Stimulated activated memory B cell treated with anti-CD40 and anti-IgM and Interleukin-4, amounts not matched to agents 10 μg/mL and 1 μg/mL and 100 μg/mL, for 72 hours (primary cell): ENCODE measurements at places on chromosomes 5 and 9.

DNA sequence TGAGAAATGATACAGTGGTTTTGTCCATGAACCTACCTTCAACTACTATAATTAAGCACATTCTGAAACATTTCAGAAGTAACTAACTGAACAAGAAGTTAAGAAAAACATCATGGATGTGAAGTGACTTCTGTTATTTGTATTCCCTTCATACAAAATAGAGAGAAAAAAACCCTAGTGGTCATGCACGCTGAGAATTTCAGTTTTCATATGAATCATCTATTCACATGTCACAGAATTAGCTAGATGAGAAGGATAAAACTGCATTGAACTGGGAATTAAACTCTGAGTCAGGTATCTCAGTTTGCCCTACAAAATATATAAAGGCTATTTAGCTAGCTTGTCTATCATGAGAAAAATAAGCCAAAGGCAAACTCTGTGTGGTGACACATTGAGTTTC lies 451.8 kb upstream of the FTMT start:
- no peaks in the 10 kb centered on the region for H3K4me1 ChIP-seq
- H3K36me3 ChIP-seq: no peaks in the 10 kb centered on the region
- no peak overlapping the region for H3K4me3 ChIP-seq
- H3K27ac ChIP-seq: no peak overlapping the region

DNA sequence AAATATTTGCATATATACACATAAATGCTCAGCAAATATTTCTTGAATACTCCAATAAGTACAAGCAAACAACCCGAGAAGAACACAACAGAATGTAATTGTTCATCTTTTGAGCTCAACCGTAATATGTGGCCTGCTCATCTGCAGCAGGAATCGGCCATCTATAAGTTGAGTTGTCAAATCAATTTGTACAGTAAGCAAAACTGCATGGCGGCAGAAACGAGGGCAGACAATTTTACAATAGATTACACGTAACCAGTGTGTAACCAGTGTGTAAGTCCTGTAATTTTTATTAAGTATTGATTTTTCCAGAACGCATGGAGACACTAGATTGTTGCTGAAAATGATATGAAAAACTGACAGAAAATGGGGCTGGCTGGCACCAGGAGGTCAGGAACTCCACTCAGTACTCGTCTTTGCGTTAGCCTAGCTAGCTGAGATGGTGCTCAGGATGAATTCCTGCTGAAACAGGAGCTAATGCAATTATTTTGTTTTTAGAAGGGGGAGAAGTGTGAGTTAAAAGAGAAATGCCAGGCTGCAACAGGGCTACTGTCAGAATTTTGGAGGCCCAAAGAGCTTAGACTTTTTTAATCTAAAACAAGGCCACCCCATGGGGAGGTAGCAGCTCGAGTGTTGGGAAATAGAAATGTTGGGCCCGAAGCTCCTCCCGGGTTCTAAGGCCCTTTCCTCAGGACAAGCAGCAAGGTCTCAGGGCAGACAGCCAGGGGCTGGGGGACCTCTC lies 682 bp downstream of the DHX29 start:
- no peak overlapping the region for H3K27ac ChIP-seq
- ATAC-seq: no peak
- no peaks in the 10 kb centered on the region for H3K27me3 ChIP-seq
- H3K4me1 ChIP-seq: peaks cover 26% of the 10 kb centered on the region
- peaks cover 14% of the 10 kb centered on the region for H3K36me3 ChIP-seq

DNA sequence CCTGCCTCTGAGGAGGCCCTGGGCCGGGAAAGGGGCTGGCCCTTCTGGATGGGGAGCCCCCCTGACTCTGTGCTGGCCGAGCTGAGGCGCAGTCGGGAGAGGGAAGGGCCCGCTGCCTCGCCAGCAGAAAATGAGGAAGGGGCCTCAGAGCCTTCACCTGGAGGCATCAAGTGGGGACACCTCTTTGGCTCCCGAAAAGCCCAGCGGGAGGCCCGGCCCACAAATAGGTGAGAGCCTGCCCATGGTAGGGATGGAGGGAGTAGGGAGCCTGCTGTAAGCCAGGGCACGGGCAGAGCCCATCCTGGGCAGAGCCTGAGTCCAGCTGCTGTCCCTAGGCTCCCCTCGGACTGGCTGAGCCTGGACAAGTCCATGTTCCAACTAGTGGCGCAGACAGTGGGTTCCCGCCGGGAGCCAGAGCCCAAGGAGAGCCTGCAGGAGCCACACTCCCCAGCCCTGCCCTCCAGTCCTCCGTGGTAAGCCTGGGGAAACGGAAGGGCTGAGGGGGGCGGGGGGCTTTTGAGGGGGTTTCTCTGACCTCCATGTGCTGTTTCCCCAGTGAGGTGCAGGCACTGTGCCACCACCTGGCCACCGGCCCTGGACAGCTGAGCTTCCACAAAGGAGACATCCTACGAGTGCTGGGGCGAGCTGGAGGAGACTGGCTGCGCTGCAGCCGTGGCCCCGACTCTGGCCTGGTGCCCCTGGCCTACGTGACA lies 44.3 kb upstream of the TESK1 start:
- H3K36me3 ChIP-seq: peaks cover 8% of the 10 kb centered on the region
- ATAC-seq: peak; percentile 46
- H3K27ac ChIP-seq: no peak overlapping the region
- no peak overlapping the region for H3K4me3 ChIP-seq

GRCh38 chr9:132185073-132186009 lies 23.5 kb downstream of the NTNG2 start:
- H3K27me3 ChIP-seq: peaks cover 88% of the 10 kb centered on the region
- no peak overlapping the region for H3K4me3 ChIP-seq
- no peak for ATAC-seq
- H3K27ac ChIP-seq: no peak overlapping the region

DNA sequence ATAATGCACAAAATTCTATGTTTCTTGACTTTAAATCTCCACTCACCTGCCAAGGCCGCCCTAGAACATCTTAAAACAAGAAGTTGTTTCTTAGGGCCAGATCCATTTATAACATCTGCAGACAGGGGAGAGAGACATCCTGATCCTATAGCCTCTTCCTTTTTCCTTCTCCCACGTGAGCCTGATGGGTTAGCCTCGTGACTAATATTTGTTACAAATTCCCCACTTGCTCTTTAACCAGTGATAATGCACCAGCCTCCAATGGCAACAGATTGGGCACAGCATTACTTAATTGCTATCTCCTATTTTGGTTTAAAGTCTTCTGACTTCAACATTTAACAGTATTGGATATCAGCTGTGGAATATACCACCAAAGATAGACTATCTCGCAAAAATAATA lies 196.5 kb downstream of the GADD45G start:
- H3K27ac ChIP-seq: no peak overlapping the region
- H3K27me3 ChIP-seq: no peaks in the 10 kb centered on the region
- ATAC-seq: no peak
- no peak overlapping the region for H3K4me3 ChIP-seq
- H3K36me3 ChIP-seq: no peaks in the 10 kb centered on the region

DNA sequence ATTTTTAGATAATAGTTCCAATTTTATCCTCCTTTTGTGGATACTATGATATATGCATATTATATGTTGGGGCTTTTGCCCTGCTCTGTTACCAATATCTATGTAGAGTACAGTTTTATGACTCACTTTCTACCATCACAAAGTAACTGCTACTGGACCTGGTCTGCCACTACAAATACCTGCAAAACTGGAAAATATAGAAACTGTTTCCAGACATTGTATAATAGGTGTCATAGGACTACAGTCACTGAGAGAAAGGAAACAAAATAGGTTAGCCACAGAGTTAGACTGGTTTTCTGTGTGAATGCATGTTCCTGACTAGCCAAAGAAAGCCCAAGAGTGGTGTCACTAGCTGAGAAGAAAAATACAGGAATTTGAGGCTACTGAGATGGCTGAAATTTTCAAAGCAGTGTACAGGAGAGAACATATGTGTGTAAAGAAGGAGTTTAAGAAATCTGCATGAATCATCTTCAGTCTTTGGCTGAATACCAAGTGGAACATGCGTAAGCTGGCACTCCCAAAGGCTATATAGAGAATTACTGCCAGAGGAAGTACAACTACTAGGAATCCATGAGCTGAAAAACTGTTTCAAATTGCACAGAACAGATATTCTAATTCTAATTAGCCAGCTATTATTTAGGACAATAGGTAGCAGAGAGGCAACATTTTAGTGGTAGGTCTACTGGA lies 29.0 kb upstream of the FAM174A start:
- H3K4me3 ChIP-seq: no peak overlapping the region
- no peak for ATAC-seq
- no peak overlapping the region for H3K27ac ChIP-seq

DNA sequence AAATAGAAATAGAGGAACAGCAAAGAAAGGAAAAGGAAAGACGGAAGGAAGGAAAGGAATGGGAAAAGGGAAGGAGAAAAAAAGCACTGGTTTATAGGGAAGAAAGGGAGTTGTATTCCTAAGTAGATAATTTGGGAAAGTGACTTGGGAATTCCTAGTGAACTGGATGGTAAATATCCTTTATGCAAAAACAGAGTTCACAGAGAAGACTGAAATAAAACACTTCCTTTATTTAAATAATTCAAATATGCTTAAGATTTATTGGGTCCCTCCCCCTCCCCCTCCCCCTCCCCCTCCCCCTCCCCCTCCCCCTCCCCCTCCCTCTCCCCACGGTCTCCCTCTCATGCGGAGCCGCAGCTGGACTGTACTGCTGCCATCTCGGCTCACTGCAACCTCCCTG lies 69.4 kb downstream of the PJA2 start:
- H3K27me3 ChIP-seq: no peaks in the 10 kb centered on the region
- ATAC-seq: no peak
- H3K4me3 ChIP-seq: no peak overlapping the region
- peak overlapping the region; percentile 36 for H3K27ac ChIP-seq
- peaks cover 6% of the 10 kb centered on the region for H3K4me1 ChIP-seq
